Coronary artery (tissue), 2 donors: ENCODE measurements at places on chromosomes 7 and 10.

DNA sequence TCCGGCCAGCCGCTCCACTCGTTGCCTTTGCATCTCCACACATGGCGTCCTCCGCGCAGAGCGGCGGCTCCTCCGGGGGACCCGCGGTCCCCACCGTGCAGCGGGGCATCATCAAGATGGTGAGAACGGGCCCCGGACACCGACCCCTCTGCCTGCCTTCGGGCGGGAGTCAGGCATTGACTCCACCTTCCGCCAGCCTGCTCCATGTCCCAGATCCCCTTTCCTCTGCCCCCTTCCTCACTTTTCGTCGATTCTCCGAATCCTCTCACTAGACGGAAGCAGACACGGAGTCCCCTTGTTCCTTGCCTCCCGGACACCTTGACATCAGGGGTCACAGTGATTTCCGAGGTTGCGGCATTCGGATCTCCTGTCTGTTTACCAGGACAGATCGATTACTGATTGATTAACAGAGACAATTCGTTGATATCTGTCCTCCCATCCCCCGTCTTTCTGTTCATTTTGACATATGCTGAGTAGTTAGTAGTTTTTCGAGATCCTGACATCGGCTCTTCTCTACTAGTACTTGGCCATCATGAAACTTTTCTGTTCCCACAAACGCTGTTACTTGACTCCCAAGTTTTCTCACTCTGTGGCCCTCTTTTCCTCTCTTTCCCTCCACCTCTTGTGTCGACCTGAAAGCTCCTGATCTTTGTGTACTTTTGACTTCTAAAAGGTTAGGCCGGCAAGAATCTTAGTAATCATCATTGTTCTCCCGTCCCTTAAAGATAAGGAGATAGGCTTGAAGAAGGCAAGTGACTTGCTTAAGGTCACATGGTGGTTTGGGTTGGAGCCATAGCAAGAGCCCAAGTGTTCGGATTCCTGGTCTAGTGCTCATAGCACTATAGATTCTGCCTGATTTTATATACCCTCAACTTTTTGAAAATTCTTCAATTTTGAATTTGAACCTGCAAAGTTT lies 597 bp downstream of the SND1 start:
- DNase-seq, result no peak

DNA sequence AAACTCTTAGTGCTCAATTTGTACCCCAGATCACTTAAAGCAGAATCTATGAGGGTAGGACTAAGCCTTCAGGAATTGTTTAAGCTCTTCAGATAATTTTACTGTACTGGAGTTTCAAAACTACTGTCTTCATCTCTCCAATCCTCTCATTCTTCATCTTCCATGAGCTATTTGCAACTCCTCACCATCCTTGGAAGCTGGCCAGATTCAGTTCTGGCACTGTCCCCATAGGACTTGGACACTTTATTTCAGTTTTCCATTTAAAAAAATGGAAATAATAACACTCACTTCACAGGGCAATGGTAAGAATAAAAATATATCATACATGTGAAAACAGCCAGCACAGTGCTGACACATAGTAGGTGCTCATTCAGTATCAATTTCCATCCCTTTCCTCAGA lies 74.6 kb downstream of the PPP1R17 start:
- no peak for DNase-seq

GRCh38 chr7:106588422-106589197 lies 72.3 kb downstream of the CCDC71L start:
- no peak for DNase-seq

DNA sequence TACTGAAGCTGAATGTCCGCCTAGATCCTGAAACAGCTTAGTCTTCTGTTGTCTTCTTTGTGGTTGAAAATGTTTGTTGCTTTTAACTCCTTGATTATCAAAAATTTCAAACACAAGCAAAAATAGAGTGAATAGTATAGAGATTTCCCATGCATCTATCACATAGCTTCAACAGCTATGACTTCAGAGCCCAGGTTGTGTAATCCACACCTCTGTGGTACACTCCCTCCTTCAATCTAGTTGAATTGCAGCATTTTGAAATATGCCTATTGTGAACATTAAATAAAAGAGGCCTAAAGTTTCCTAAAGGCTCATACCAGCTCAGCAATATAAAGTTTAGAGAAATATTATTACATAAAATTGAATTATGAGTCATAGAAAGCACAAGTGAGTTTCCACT lies 204.7 kb upstream of the HDAC9 start:
- DNase-seq, result no peak

GRCh38 chr10:18665815-18666558 lies 6.8 kb downstream of the ARL5B start:
- DNase-seq, result no peak
